Left cardiac atrium (tissue), 4 donors: ENCODE measurements at places on chromosomes 6 and 20.

GRCh38 chr20:14491436-14491835, 154.0 kb upstream of the FLRT3 start:
- no peak for DNase-seq

- no peak for DNase-seq
These were observed 28.2 kb upstream of the RHAG start for GRCh38 chr6:49664817-49665216.

DNA sequence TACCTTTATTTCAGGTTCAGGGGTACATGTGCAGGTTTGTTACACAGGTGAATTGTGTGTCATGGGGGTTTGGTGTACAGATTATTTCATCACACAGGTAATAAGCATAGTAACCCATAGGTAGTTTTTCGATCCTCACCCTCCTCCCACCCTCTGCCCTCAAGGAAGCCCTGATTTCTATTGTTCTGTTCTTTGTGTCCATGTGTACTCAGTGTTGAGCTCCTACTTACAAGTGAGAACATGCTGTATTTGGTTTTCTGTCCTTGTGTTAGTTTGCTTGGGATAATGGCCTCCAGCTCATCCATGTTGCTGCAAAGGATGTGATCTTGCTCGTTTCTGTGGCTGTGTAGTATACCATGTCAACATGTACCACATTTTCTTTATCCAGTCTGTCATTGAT, 66.0 kb downstream of the STK4 start:
- no peak for DNase-seq

GRCh38 chr6:52598123-52598823, 21.4 kb upstream of the TRAM2 start:
- DNase-seq = peak; percentile 69
